ENCODE measurements at places on chromosomes 3 and 15. TPM values are rescaled to one million over a fixed set of nuclear protein-coding genes. Genes with fewer than 3 reads are reported as not detected.

DNA sequence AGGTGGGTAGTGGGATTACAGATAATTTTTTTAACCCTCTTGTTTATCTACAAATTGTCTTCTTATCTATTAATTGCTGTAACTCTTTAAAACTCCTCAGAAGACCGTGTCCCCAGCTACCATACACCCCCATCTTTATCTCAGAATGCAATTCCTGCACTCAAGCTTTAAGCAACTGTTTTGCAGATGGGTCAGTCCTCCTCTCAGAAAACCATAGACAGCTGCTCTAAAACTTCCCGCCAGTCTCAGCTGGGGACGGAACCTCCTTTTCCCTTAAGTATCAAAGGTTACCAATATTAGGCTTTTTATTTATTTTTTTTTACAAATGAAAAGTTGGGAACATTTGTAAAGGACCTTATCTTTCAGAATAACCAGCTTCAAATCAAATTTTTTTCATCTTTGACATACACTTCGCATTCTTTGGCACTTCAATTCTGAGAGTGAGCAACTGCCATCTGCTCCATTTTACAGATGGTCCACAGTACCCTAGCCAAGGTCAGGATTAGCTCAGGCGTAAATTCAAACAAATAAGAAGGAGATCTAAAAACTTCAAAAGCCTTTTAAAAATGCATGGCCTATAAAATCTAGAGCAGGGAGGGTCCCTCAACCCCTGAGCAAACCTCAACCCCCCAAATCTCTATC is 1.3 kb downstream of the GATM start:
- H3K4me3 ChIP-seq, result peak overlapping the region; percentile 81
- H3K36me3 ChIP-seq, result no peaks in the 10 kb centered on the region
- H3K27me3 ChIP-seq, result no peaks in the 10 kb centered on the region
- peaks cover 4% of the 10 kb centered on the region for H3K4me1 ChIP-seq

LSAMP gene
- 1.6 TPM for total RNA-seq

C3orf49 gene
- not detected for total RNA-seq

VGLL3 gene
- 17.9 TPM for total RNA-seq

CPN2 gene
- not detected for total RNA-seq

- DNase-seq, result peak; percentile 54
- no peaks in the 10 kb centered on the region for H3K27me3 ChIP-seq
- no peak overlapping the region for H3K4me3 ChIP-seq
- peaks cover 10% of the 10 kb centered on the region for H3K4me1 ChIP-seq
Observed at GRCh38 chr15:64507293-64507802, 47.0 kb downstream of the ZNF609 start.

GRCh38 chr15:69685512-69686452 is 233.2 kb downstream of the RPLP1 start:
- H3K4me3 ChIP-seq, result no peak overlapping the region
- H3K27ac ChIP-seq, result no peak overlapping the region
- no peaks in the 10 kb centered on the region for H3K4me1 ChIP-seq
- H3K27me3 ChIP-seq, result no peaks in the 10 kb centered on the region
- H3K36me3 ChIP-seq, result no peaks in the 10 kb centered on the region

DNA sequence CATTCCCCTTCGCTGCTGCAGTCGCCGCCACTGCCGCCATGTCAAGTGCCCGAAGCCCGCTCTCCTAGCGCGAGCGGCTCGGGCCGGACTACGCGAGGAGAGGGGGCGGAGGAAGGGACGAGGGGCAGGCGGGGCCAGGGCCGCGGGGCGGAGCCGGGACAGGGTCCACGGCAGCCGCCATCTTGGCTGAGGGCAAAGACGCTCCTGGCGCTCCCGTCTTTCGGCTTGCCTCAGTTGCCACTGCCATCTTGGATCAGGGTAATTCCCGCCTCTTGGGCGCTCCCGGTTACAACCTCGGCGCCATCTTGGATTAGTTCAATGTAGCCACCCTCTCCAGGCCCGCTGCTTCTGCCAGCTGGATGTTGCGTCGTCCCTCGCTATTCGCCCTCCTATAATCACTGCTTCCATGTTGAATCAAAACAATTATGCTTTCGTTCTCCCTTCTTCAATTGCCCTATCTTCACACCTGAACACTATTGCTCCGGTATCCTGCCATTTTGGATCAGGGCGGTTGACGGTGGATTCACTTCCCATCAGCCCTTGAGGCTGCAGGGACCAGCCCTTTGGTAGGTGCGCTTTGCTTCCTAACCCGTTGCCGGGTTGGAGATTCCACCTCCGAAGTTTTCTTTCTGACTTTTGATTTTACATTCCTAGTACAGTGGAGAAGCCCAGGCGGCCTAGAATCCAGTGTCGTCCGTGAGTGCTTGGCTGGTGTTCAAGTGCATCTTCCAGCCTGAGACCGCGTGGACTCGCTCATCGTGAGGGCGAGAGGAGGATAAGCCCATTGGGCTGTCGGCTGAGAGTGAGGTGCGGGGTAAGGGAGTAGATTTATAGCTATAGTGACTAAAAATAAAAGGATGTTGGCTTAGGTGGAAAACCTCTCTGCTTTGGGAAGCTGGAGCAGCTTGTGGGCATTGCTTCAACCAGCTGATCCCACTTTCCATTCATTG is at the start of gene HACD2:
TSS of gene HACD2 (minus strand) at position 66 of the 950 bp plus-strand sequence. CDS start at position 40, 26 bp downstream.
- peak within 1 kb of the TSS; percentile 93 for H3K27ac ChIP-seq
- H3K27me3 ChIP-seq, result no peaks in the 10 kb centered on the region
- no peaks in the 10 kb centered on the region for H3K36me3 ChIP-seq
- H3K4me3 ChIP-seq, result peak within 1 kb of the TSS; percentile 98

ST8SIA2 gene
- not detected for total RNA-seq

Measured in breast epithelium (tissue), 4 donors.